ENCODE measurements at places on chromosomes 1 and 21.

DNA sequence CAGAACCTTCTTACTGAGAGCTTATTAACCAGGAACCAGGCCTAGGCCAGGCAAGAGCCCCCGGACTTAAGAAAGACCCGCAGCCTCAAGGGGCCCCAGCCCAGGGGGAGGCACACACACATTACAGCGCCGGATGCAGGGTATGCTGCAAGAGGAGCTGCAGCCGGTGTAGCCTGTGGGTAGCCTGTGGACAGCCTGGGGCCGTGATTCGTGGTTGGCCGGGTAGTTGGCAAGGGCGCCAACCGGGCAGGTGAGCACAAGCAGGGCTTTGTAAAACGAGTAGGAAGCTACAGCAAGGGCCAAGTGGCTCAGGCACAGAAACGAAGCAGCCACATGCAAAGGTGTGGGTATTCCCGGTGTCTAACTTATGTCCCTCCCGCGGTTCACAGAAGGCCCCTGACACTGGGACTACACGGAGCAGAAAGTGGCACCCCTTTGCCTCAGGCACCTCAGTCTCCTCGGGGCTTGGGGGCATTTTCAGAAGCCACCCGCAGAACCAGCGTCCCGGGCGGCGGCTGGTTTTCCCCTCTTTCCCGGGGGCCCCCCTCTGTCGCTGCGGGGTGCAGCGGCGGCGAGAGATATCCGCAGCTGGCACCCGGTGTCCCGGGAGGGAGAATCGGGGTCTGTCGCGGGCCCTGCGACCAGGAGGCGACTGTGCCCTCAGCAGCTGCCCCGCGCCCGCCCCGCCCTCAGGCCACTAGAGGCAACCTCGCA, 40.8 kb downstream of the KIAA1614 start:
- peak; percentile 76 for DNase-seq

DNA sequence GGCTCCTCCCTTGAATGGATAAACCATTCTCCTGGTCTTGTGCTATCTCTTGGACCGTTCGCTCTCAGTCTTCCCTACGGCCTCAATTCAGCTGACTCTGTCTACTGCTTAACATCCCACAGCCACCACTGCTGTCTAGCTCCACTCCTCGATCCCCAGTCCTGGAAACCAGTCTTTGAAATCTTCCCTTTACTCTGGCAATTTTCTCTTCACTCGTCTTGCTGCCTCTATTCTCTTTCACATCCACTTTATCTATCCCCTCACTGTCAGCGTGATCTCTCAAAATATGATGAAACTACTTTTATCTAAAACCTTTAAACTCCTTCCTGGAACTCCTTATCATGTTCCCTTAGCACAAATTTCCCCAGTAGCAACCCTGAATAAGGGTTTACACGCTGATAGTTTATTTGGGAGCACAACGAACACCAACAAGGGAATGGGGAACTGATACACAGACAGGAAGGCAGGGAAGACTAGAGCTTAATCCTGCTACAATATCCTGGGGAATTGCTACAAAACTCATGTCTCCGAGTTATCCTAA, 131.6 kb upstream of the SAMSN1 start:
- no peak for DNase-seq

DNA sequence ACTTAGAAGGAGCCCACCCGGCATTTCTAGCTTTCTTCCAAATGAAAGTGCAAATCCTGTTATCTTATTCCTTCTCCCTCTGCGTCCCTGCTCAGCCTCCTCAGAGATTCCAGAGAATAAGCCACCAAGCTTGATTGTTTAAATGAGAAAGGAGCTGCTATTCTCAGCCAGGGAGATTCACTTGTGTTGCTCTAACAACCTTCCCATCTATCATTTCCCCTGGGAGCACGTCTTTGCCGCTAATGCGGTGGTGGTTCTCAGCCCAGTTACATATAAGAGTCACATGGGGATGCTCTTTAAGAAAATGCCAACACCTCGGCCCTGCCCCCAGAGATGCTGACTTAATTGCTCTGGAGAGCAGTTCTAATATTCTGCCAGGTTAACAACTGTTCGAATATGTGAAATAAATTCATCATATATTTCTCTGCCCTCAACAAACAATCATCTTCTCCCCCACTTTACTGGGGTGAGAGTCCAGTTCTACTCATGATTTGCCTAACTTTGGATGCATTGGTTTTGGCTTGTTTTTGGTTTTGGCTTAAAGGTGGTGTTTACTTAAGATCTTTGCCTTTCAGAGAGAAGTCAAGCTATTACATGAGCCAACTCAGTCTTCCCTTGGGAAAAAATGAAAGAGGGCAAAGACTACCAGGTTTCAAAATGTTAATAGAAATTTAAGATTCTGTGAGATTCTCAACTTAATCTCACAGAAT, 213.9 kb downstream of the SEC16B start:
- no peak for DNase-seq

- DNase-seq = no peak
Measured at GRCh38 chr1:214264196-214264595, 16.8 kb upstream of the SMYD2 start.

DNA sequence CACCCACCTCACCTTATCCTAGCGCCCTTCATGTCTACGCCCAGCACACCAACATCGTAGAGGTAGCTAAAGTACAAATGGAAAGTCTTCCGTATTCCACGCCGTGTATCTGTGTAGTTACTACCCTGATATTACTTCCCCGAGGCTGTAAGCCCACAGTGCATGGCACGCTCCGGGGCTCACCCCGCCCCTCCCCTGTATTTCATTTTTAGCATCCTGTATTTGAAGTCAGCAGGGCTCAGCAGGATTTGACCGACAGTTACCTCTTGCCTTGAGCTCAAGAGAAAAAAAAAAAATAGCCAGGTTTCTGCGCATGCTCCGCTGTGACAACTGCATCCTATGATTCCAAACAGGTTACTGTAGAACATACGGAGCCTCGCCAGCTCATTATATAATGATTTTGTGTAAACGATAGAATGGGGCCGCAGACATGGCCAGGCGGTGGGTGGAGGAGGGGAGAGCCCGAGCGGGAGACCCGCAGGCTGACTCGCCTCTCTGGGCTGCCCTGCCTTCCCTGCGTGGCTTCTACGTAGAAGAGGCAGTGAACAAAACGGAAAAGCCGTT, 1.3 kb downstream of the ABCG1 start:
- DNase-seq = peak; percentile 89

- no peak for DNase-seq
Measured at GRCh38 chr1:79519084-79519760, 512.7 kb upstream of the ADGRL4 start.

DNA sequence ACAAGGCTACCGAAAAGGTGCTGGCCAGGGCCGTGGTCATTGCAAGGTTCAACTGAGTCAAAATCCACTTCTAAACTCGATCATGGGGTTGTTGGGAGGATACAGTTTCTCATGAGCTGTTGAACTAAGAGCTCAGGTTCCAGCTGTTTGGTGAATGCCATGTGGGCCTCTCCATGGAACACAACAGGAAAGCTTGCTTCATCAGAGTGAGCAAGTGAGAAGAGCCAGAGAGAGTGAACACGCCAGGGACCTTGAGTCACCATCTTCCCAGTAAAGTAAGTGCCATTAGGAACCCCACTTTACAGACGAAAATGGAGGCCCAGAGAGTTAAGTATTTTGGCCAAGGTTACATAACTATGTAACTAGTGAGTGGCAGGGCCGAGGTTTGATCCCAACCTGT, 475.1 kb upstream of the VAMP3 start:
- DNase-seq = no peak

- DNase-seq = no peak
Measured at GRCh38 chr1:11071463-11072215, 11.8 kb upstream of the SRM start.

GRCh38 chr1:1783320-1783719, 5.0 kb upstream of the NADK start:
- no peak for DNase-seq

DNA sequence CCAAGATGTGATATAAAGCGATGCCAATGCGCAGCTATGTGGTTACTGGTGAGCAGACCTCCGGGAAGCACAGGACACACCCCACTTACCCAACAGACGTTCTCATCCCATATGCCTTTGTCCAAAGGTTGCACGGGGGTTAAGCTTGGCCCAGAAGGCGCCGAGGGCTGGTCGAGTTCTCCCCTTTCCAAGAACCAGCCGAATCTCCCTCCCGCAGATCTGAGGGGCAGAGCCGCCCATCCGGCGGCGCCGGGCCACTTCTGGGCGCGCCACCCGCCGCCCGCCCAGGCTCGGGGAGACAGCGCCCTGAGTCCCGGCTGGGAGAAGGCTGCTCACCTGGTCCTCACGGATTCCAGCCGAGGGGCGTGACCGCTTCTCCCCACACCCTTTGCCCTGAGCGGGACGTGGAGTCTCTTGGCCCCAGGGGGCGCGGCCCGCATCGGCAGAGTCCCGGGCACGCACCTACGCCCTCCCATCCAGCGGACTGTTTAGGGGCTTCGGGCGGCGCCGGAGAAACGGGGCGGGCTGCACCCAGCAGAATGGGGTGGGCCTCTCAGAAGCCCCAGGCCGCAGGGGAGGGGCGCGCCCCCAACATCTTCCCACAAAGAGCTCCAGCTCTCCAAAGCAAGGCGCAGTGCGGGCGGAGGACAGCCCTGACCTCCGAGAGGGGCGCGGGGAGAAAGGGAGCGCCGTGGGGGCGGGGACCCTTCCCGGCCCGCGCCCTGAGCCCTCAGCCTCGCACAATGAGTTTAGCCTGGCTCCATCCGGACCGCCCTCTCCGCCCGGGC, 615 bp downstream of the GPR161 start:
- peak; percentile 85 for DNase-seq

DNA sequence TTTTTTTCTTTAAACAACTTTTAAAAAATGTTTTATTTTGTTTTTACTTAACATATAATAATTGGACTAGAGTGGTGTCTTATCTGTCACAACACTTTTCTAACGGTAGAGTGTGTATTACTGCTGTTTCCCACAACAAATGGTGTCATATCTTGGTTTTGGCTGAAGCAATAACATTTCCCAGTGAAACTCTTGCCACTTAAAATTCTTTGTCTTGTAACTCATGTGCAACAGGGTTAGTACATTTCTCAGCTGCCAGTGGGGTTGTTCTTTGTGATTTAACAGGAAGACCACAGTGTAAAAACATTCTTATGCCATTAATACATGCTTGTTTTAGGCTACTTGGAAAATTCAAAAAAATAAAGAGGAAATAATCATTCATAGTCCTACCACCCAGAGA, 43.5 kb downstream of the ALPL start:
- no peak for DNase-seq

DNA sequence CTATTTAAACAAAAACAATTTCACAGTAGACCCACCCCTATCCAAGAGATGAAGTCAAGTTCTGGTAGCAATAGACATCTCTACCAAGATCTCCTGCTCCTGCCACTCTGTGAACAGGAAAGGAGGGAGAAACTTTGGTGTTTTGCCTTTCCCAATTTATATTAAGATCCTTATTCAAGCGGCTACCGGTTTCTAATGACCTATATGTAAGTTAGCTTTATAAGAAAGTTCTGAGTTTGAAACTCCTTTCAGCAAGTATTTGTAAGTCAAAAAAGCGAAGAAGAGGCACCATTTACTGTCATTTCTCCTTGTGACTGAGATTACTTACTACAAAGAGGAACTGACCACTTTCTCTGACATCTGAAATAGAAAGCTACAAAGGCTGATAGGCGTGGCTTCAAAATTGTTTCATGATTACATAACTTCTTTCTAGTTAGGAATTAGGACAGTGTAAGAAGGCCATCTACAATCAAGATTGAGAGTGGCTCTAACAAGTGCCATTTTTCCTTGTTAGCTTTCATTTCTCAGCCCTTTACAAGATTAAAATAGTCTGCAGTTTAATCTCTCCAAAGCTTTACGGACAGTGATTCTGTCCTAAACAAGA, at the start of gene MNDA:
TSS of gene MNDA (plus strand) at position 448 of the 604 bp plus-strand sequence. CDS start 10,803 bp downstream, outside the sequence.
- DNase-seq = no peak

DNA sequence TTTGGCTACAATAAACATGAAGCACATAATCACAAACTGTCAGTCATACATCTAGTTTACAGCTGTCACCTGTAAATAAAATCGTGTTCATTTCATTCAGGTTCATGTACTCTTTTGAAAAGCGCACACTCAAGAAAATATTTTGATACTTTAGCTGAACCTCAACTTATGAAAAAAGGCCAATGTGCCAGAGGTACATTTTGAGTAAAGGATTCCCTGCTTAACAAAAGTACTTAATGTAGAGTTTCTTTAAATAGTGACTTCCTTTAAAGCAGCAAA, 37.7 kb upstream of the SLC30A10 start:
- no peak for DNase-seq

DNA sequence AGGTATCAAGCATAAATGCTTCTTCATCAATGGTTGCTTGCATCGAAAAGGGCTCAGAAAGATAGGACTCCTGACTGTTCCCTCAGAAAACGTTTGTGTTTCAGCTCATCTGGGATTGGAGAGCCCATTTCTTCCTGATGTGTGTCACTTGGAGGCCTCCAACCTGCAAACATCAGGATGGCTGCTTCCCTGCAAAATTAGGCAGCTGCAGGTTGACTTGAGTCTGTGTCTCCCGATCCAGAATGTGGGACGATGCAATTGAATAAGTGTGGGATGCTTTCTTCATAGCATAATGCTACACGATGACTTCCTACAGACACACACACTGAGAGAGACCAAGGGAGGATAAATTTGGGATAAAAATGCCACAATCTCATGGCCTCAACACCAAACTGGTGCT, 42.2 kb downstream of the OLIG1 start:
- no peak for DNase-seq

GRCh38 chr1:231724876-231725647, 98.5 kb downstream of the DISC1 start:
- DNase-seq = peak; percentile 30

DNA sequence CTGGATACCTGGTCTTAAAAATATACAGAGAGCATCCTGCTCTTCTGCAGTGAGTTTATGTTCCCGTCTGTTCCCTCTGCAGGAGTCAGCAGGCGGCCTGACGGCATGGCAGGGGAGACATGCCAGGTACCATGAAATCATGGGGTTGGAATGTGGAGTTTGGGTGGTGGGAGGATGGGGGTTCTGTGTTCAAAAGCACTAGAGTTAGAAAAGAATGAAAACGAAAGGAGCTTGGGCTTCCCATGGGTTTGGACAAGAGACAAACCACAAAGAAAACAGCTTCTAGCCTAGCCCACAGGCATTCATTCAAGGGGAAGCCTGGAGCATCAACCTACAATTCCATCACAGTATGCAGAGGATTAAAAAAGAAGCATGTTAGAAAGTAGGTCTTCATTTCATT, 59.9 kb downstream of the WARS2 start:
- no peak for DNase-seq

DNA sequence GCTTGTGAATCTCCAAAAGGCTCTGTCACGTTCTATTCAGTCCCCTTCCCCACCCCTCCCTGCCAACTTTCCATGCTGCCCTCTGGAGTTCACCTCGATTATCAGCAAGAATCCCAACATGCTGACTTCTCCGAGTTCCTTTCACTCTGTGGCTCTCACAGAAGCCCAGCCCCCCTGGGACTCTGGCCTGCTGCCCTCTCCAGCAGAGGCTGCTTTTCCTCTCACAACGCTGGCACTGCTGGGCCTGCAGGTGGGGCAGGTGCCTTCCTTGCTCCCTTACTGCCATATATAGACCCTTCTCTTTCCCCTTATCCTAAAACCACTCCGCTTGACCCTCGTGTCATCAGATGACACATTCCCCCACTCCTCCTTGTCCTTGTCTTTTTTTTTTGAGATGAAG, 10.2 kb upstream of the RNF186 start:
- peak; percentile 22 for DNase-seq

- no peak for DNase-seq
Measured at GRCh38 chr1:28716336-28716735, 20.4 kb upstream of the YTHDF2 start.
